ENCODE measurements at places on chromosomes 16 and 17.

- no peak for DNase-seq
Measured at GRCh38 chr17:55582897-55583296, 71.6 kb upstream of the SMIM36 start.

DNA sequence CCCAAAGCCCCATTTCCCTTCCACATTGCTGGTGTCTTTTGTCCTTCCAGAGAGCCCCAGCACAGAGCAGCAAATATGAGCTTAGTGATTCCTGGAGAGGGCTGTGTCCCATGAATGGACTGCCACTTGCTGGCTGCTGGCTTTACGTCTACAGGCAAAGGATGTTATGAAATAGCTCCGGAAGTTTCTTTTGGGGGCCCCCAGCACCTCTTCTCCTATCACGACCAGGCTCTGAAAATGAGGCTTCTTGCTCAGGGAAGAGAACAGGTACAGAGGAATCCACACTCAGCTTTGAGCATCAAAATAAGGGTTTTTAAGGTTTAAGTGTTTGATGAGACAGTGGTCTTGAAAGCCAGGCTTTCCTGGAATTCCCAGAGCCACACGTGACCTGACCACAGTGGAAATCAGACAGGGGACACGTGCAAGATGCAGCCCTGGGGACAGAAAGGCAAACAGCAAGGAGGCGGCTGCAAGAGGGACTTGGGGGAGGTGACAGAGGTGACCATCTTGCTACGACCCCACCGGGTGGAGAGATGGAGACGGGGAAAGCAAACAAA lies 58.1 kb downstream of the ZDHHC7 start:
- no peak for DNase-seq

DNA sequence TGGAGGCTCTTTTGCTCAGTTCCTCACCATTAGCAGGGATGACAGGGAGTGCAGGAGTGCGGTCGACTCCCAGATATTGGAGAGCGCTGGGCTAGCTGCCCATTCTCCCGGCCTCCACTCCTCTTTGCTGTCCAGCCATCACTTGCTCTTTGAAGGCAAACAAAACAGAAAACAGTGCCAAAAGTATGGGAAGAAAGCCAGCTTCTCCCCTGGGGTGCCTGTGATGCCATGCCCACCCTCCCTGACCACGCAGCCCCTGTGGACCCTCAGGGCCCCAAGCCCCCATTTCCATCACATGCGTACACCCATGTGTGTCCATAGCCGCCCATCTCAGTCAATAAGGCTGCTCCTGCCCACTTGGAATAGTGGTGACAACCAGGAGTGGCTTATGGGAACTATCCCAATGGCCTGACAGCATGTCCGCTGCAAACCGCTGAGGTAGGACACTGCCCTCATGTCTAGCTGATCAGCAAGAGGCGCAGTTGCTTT lies 30.0 kb downstream of the MAPT start:
- DNase-seq: no peak

- DNase-seq: no peak
Measured at GRCh38 chr17:43126911-43127290, 1.7 kb upstream of the BRCA1 start.

DNA sequence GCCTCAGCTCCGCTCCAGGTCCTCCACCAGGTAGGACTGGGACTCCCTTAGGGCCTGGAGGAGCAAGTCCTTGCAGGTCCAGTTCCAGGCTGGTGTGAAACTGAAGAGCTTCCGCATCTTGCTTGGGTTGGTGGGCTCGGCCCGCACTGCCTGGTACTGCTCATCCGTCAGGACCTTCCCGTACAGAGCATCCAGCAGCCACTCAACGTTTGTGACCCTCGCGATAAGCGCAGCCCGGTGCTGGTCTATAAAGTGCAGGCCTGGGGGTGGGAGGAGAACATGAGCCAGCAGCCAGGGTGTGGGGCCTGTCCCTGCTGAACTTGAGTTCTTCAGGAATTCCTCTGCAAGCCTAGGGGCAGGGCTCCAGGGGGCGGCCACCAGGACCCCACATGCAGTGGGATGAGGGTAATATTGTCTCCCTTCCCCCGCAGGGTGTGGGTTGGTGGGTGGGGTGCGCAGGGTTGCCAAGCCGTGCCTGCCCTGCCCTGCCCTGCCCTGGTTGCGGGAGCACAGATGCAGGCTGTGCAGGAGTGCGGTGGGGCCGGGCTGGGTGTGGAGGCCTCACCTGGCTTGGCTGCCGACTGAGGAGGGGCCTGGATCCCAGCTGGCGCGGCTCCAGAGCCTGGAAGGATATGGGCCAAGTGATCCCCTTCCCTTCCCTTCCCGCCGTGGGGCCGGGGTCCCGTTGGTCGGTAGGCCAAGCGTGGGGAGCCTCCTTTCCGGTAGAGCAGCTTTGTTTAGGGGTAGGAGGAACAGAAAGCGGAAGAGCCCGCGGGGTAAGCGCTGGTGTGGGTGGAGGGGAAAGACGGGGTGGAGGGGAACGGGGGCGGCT lies 762 bp downstream of the PYCARD start:
- DNase-seq: peak; percentile 47

GRCh38 chr16:81445966-81446906 lies 1.6 kb downstream of the CMIP start:
- peak; percentile 39 for DNase-seq

DNA sequence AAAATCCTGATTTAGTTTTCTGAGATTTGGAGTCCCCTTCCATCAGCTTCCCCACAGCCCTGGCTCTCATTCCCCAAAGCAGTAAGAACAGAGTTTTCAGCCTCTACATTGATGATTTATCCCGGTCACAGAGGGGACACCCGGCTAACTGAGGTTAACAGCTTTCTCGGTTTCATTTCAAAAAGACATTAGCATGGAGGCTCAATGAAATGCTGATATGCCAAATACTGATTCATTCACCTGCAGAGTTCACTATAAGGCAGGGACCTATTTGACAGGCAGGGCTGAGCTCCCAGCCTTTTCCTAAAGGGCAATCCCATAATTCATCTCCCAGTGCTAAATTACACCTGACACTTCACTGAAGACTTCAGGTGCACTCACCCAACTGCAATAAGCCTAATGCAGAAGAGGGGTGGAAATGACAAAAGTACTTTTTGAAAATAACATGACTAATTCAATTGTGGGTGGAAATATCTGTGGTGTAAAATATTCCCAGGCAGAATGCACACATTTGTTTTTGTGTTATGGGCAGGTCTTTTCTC lies 99.8 kb upstream of the PMFBP1 start:
- DNase-seq: no peak

DNA sequence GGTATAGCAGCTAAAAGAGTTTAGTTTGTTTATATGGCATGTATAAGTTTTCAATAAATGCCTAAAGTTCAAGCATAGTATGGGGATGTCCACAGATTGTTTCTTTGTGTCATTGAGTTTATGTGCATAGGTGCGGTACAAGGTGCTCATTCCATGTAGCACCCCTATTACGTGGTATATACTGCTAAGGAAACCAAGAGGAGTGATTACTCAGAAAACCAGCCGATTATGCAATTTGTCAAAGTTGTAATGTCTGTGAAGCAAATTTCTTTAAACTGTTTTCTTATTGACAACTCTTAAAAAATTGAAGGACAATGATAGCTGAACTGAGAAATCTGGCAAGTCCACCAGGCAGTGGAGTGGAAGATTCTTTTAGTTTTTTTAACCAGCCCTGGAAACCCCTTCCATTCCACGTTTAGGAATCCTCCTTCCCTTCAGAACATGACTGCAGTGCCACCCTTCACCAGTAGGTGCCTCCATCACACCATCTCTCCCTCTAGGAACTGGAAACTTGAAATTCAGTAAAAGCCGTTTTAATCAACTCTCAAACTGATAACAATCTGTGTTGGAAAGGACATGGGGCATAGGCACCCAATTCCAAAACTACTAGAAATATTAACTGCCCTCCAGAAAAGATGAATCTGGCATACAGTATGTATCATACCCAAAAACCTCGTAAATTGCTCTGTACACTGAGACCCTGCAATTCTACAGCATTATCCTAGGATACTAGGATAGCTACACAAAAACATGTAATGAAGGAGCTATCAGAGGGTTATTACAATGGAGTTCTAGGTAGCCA lies 43.5 kb downstream of the REXO5 start:
- peak; percentile 75 for DNase-seq

DNA sequence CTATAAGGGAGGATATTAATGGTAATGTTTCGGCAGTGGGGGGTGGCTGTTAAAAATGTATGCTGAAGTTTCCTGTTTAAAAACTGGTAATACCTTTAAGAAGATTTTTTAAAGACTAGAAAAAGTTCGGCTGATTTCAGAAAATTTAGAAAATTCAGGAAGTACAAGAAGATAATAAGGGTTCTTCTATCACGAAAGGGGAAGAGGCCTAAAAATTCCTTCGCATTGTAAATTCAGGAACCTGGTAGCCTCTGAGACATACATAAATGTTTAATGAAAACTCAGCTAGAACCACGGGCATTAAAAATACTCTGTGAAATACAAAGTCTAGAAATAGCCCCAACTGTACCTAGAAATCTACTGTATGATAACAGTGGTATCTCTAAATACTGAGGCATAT lies 181.2 kb downstream of the PARN start:
- no peak for DNase-seq

GRCh38 chr16:2532494-2533141 lies 1.4 kb upstream of the CEMP1 start:
- DNase-seq: peak; percentile 87

- no peak for DNase-seq
Measured at GRCh38 chr17:7852262-7852670, 2.6 kb upstream of the TMEM88 start.

Measured in activated CD4-positive, alpha-beta memory T cell treated with anti-CD3 and anti-CD28 coated beads for 36 hours (primary cell).